ENCODE measurements at places on chromosomes 13 and 19.

GRCh38 chr13:34853161-34853560 lies 88.9 kb upstream of the NBEA start:
- DNase-seq = no peak

- no peak for DNase-seq
Observed at GRCh38 chr13:75739244-75739868, 103.2 kb downstream of the LMO7 start.

GRCh38 chr13:106569233-106570095 lies 1.5 kb upstream of the ARGLU1 start:
- no peak for DNase-seq

GRCh38 chr13:60265566-60265965 lies 101.8 kb upstream of the DIAPH3 start:
- DNase-seq = no peak

DNA sequence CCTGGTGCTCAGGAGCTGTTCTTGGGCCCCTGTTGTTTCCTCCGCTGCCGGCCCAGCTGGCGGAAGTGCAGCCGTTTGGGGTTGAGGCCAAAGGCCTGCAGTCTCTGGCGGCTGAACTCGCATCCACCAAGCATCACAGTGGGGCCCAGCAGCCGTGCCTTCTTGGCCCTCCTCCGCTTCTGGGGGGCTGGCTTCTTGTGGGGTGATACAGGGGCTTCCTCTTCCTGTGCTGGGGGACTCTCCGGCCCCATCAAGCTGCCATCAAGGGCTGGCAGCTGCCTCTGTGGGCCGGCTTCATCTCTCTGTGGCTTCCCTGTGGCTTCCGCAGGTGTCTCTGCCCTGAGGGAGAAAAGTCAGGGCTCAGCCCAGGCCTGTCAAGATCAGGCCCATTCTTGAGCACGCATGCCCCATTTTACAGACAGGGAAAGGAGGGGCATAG lies 10.3 kb downstream of the ATG4D start:
- DNase-seq = no peak

GRCh38 chr13:93345770-93346169 lies 119.2 kb downstream of the GPC6 start:
- no peak for DNase-seq

DNA sequence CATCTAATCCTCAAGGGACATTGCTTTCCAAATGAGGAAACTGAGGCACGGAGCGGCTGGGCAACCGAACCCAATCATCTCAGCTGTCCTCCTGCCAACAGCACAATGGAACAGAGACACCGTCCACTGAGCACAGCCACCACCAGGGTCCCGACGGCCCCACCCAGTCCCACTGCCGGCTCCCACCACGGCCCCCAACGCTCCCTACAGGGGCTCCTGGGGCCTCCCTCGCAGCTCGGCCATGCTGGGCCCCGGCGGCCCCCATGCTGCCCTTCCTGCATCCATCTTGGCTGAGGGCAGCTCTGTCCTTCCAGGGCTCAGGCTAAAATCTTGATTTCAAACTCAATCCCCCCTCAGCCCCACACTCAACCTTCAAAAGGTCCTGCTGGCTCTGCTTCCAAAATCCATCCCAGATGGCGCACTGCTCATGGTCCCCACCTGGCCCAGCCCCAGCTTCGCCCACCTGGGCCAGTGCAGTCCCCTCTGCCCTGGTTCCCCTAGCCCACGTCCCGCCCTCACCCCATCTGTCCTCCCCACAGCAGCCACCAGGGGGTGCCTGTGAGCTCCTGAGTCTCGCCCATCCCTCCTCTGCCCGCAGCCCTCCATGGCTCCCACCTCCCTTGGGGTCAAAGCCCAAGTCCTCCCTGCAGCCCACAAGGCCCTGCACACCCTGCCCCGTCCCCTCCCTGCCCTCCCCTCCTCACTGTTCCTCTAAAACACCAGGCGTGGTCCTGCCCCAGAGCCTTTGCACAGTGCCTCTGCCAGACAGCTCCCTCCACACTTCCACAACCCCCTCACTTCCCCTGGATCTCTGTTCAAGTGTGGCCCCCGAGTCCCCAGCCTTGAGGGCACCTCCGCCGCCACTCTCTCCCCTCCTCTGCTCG lies 7.9 kb downstream of the PIP5K1C start:
- peak; percentile 43 for DNase-seq

DNA sequence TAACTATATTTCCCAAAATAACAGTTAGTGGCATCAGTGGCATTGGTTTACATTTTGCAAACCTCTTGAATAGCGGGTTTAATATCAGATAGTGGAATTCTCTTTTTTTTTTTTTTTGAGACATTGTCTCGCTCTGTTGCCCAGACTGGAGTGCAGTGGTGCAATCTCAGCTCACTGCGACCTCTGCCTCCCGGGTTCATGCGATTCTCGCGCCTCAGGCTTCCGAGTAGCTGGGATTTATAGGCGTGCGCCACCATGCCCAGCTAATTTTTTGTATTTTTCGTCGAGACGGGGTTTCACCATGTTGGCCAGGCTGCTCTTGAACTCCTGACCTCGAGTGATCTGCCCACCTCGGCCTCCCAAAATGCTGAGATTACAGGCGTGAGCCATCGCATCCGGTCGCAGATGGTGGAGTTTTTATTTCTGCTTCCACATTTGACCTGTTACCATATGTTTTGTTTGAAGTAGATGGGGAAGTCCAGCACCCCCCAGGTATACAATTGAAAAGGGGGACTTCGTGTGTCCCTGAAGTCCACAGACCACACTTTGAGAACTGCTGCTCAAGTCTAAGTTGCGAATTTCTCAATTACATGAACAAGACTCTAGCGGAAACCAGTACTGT lies 40.5 kb upstream of the XPO4 start:
- no peak for DNase-seq

- no peak for DNase-seq
Observed at GRCh38 chr19:13637664-13638063, 126.7 kb upstream of the MRI1 start.

DNA sequence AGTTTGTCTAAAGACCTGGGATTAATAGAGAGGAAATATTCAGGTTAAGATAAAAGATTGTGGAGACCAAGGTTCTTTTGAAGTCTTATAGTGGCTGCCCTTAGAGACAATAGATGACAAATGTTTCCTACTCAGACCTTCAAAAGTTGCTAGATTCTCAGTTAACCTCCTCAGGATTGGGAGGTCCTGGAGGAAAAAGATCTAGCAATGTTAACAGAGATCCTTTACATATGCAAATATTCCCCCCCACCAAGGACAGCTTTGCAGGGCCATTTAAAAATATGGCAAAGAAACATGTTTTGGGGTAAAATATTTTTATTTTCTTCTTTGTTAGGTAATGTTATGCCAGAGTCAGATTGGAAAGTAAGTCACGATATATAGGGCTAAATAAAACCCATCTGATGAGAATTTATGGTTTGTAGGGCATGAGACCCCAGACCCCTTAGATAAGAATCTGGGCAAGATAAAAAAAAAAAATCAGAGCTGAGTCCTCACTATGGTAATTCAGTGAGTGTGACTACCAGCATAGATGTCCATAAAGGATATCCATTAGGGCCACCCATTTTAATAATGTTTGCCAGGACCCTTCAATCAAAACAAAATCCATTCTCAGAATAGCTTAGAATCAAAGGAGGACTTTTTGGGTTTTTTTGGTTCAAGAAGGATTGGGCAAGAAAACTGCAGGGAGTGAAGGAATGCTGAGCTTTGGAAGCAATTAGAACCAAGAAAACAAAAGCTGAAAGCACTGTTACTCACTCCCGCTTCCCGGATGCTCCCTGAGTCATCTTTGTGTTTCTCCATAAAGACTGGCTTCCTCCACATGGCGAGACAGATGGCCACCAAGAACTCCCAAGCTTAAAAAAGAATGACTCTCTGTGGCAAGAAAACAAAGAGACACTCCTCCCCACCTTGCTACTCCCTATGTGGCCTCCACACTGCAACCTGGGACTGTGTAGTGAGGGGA lies 28.2 kb downstream of the VSTM1 start:
- DNase-seq = no peak

- DNase-seq = no peak
Observed at GRCh38 chr13:22127277-22128164, 456.6 kb downstream of the FGF9 start.

DNA sequence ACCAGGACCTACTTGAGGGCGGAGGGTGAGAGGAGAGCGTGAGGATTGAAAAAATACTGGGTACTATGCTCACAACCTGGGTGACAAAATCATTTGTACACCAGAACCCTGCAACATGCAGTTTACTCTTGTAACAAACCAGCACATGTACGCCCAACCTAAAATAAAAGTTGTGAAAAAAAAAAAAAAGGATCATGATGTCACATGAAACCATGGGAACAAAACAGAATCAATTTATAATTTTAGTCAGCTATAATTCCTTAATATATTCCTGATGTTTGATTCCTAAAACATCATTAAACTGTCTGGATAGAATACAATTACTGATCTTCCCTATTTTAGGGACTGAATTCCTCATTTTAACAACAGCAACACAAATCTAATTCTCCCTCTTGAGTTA lies 160.6 kb upstream of the SPRY2 start:
- DNase-seq = no peak

- no peak for DNase-seq
Observed at GRCh38 chr19:15276620-15277215, 44.5 kb upstream of the EPHX3 start.

GRCh38 chr13:46382224-46382623 lies 4.8 kb downstream of the RUBCNL start:
- DNase-seq = no peak

- DNase-seq = no peak
Observed at GRCh38 chr19:16829822-16830289, 658 bp downstream of the SIN3B start.

DNA sequence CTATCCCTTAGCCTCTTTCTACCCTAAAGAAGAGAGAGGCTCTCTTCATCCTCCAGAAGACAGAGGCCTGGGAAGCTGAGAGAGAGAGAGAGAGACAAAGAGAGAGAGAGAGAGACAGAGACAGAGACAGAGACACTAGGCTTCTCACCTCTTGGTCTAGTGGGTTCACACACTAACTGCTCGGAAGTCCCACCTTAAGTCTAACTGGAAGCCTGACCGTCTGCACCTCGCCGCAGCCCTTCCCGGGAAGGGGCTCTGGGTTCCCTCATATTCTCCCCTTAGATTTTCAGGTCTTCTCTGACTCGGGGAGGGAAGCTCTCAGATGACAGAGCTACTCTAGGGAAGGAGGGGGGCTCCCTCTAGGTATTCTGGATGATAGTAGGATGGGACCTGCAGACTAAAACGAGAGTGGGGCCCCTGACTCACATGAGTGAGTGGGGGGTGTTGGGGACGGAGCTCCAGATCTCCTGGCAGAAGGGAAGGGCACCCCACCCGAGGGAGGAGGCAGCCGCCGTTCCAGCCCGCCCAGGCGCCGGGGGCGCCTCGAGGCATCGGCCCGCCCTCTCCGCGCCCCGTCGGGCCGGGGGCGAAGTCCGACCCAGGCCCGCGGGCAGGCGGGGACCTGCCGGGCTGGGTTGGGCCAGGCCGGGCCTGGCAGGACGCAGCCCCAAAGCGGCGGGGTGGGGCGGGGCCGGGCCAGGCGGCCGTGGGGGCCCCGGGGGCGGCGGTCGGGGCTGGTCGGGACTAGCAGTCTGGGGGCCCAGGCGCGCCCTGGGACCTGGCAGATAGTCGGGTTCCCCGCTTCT lies 2.0 kb upstream of the JUNB start:
- no peak for DNase-seq

GRCh38 chr19:10820173-10820572 lies 15.8 kb downstream of the TMED1 start:
- DNase-seq = no peak

GRCh38 chr13:33799950-33800592 lies 17.9 kb upstream of the RFC3 start:
- DNase-seq = no peak

DNA sequence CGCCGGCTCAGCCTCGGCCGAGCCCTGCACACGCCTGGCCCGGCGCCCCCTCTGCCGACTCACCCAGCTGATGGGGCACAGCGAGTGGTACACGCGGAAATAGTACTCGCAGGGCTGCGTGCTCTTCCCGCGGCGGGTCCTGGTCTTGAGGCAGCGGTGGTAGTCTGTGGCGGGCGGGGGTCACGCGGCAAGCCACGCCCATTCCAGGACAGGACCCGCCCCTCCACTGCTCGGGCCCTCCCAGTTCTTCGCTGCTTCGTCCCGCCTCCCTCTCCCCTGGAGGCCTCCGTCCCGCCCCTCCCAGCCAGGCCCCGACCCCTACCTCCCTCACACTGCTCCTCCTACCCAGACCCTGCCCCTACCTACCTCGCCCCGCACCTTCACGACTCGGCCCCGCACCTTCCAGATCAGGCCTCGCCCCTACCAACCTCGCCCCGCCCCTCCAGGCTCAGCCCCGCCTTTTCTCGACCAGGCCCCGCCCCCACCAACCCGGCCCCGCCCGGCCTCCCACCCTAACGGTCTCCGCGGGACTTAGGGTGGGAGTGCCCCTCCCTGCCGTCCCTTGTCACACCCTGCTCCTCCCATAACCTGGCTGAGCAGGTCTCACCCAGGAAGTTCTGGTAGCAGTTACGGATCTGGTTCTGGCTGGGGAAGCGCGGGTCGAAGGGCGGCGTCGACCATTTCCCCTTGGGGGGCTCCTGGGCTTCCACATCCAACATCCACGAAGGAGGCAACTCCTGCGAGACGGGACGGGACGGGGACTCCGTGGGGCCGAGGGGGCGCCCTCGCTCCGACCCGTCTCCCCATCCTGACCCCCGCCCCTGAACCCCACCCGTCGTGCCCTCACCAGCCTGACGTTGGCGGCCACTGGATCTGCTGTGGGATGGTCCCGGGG lies 469 bp downstream of the COX6B2 start:
- peak; percentile 36 for DNase-seq

DNA sequence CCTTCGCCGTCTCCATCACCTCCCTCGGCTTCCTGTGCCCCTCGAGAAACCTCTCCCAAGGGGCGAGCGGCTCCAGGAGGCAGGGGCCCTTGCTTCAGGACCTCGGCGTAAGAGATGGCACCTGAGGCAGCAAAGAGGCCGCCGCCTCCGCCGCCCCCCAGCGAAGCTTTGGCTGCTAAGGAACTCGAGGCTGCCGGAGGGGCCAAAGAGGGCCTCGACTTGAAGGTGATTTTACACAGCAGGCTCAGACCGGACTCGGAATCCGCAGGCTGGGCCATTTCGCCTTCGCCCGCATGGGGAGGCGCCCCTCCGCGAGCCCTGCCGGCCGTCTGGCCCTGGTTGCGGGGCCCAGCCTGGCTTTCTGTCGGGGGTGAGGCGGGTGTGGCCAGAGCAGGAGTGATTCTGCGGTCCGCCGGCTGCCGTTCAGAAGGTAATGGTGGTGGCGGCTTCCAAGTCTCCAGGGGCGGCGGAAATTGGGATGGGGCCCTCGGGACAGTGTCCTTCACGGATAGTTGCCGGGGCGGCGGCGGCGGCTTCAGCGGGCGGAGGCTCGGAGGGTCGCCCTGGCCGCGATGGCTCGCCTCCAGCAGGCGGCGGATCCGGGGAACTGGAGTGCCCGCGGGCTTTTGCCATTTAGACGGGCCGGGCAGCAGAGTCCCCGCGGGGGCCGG lies 1.4 kb downstream of the GGN start:
- no peak for DNase-seq
